Activated T-cell treated with anti-CD3 and anti-CD28 coated beads for 4 hours (primary cell): ENCODE measurements at places on chromosomes 12 and 14.

- DNase-seq = no peak
Observed at GRCh38 chr14:74364271-74364880, 16.1 kb downstream of the VRTN start.

GRCh38 chr12:58804749-58805148, 115.6 kb downstream of the LRIG3 start:
- no peak for DNase-seq

DNA sequence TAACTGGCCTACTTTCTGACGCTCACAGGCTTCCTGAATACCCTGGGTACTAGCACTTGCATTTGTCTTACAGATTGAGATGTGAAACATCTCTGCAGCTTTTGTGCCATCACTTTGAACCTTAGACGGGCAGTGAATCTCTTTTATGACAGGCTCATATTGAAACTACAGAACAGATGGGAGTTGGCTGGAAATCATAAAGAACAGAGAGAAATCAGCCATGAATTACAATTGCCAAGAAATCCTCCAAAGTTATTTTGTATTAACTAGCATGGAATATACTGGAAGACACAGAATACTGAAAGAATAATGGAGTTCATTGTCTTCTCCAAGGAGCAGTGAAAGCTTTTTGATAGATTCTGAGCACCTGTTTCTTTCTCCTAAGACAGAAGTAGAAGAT, 32.7 kb downstream of the MYF5 start:
- no peak for DNase-seq

- no peak for DNase-seq
Observed at GRCh38 chr12:124379938-124380754, 85.3 kb downstream of the RFLNA start.

DNA sequence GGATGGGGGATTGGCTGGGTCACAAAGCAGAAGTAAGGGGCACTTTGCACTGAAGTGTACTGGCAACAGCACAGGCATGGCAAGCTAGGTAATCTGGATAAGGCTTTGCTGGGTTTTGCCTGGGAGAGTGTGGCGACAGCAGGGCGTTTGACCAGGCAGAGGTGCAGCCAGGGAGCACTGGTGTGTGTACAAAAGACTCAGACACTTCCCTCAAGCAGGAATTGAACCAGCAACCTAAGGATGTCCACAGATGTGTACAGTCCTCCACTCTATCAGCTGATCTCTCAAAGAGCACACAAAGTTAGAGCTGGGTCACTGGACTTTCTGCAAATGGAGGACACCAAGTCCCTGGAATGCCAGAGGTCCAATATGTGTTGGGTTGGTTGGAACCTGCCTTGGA, 15.4 kb upstream of the RNASE4 start:
- no peak for DNase-seq
